ENCODE measurements at places on chromosomes 6 and 20. TPM values are rescaled to one million over a fixed set of nuclear protein-coding genes. Genes with fewer than 3 reads are reported as not detected.

DNA sequence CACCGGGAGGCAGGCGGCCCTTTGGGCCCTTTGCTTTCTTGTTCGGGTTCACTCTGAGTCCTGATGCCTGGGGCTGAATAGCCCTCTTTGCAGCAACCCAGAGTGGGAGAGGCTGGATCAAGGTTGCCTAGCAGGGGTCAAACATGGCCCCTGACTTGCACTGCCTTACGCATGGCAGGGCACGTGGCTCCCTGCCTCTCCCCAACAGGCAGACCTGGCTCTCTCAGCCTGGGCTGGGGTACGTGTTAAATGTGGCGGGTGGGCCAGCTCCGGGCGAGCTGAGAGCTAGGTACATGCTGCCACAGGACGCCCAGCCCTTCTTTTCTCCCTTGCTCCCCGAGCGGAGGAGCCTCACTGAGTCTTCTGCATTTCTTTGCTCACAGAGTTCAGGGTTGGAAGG, 7.3 kb downstream of the C6orf132 start:
- H3K36me3 ChIP-seq, result no peaks in the 10 kb centered on the region
- H3K27ac ChIP-seq, result no peak overlapping the region
- no peak overlapping the region for H3K4me3 ChIP-seq
- H3K4me1 ChIP-seq, result no peaks in the 10 kb centered on the region

COX4I2 gene
- 8.2 TPM for total RNA-seq

BPIFB3 gene
- total RNA-seq, result not detected

- no peak overlapping the region for H3K27ac ChIP-seq
- peaks cover 31% of the 10 kb centered on the region for H3K4me1 ChIP-seq
- H3K27me3 ChIP-seq, result no peaks in the 10 kb centered on the region
- DNase-seq, result no peak
- H3K36me3 ChIP-seq, result peaks cover 24% of the 10 kb centered on the region
Measured at GRCh38 chr6:36682328-36683144, 4.0 kb downstream of the CDKN1A start.

DNA sequence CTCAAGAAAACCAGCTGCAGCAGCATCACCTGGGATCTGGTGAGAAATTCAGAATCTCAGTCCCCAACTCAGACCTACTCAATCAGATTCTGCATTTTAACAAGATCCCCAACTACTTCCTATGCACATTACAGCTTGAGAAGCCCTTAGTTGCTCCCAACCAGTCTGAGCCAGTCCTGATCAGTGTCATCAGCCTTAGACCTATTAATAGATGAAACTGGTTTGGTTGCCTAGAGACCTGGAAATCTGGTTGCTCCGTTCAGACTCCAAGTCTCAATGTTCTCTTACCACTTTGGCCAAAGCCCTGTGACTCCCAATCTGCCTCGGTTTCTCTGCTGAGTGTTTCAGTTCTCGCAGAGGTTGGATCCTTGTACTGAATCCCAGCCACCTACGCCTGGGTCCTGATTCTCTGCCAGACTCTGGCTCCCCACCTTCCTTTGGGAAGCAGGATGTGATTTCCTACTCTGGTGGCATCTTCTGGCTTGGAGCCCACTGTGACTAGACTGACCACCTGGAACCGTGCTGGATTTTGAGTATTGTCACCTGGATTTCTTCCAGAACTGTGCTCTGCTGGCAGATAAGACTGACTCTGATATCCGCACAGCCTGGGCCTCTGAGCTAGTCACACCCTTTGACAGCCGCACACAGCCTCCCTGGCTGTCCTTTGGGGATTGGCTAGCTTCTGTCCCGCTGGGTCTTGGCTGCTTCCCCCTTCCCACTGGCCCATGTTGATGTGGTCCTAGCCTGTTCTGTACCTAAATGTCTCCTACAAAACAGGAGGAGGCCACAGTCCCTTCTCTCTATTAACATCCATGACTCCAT, 20.3 kb upstream of the ATXN1 start:
- H3K4me1 ChIP-seq, result peaks cover 6% of the 10 kb centered on the region
- no peaks in the 10 kb centered on the region for H3K36me3 ChIP-seq
- DNase-seq, result no peak
- H3K27ac ChIP-seq, result no peak overlapping the region

ZNF165 gene
- 0.42 TPM for total RNA-seq

Measured in tibial nerve (tissue), 4 donors.